ENCODE measurements at places on chromosomes 1 and 21.

- DNase-seq = peak; percentile 37
These were observed 18.4 kb upstream of the TSPAN2 start for GRCh38 chr1:115107516-115108260.

DNA sequence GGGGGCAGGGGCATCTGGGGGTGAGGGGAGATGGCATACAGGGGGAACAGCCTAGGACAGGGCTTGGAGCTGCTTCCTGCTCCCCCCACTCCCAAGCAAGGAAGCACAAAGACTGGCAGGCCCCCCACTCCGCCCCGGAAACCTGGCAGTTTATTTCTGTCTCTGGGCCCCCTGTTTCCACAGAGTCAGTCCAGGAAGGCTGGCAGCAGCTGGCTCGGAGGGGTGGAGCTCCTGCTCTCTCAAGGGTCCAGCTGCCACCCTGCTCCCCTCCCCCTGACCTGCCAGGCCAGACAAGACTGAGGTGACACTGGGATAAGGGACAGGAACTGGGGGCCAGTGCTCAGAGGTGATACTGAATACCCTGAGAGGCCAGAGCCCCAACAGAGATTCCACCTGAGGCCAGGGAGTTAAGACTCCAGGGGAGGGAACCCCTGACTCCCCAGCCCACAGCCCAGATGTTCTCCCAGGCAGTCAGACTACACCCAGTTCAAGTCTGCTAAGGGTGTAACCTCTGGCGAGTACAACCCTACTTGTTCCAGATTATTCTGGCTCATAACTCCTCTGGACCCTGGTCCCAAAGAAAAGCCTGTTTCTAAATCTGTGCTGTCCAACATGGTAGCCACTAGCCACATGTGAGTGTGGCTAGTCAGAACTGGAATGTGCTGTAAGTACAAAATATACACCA, 26.3 kb downstream of the AHDC1 start:
- DNase-seq = no peak

DNA sequence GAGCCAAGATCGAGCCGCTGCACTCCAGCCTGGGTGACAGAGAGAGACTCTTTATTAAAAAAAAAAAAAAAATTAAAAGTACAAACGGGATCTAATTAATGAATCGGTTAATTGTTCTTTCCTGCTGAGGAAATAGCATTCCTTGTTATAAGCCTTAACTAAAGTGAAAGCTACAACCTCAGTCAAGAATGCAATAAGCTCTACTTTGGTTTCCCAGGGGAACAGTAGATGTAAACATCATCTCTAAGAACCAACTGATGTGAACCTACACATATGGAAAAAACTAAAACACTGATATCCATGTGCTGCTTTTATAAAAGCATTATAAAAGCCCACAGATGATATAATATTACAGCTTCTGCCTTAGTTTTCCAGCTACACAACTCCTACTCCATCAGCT, 41.9 kb downstream of the LPGAT1 start:
- peak; percentile 22 for DNase-seq

GRCh38 chr1:239956263-239956662, 135.4 kb upstream of the FMN2 start:
- no peak for DNase-seq

DNA sequence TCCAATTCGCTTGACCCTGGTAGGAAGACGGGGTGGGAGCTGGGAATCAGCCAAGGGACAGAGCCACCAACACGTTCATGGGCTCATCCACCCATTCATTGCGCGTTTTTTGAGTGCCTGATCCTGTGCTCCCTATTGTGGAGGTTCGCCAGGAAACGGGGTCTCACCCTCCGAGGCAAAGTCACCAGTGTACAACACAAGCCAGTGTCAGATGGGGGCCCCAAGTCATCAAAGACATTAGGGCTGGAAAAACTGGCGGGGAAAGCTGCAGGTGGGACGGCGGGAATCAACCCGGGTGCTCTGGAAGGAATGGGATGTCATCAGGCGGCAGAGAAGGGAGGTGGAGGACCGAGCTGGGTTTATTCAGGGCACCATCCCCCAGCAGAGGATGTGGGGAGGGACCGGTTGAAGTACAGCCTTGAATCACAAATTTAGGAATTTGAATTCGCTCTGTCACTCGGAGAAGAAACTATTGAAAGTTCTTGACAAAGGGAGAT, 667 bp upstream of the NID1 start:
- no peak for DNase-seq

DNA sequence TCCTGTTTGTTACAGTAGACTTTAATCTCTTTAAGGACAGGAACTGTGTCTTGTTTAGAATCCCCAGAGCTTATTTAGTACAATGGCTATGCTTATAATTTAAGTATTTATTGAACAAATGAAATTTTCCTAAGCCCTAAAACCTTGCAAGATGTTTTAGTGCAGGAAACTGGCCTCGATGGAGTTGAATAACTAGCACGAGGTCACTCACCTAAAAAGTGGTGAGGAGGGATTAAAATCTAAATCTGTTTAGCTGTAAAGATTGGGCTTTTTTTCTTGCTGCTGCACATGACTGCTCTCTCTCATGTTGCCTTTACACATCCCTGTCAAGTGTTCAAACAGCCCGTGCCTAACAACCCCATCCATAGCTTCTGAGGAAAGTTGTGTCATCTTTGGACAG, 10.2 kb downstream of the NFYC start:
- no peak for DNase-seq

DNA sequence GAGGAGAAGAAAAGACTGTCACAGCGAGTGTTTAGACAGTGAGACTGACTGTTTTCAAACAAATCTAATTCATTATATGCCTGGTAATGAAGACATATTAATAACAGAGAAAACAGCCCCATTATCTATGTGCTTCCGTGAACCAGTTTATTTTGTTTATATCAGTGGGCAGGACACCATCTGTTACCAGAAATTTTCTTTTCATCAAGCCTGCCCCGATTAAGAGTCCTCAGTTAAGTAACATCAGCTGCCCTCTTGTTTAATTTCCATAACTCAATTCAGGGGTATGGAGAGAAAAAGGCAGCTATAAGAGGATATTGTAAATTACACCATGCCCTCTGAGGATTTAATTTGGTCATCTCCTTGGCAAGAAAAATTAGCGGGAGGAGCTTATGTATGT, 94.0 kb downstream of the TMEM200B start:
- DNase-seq = no peak

DNA sequence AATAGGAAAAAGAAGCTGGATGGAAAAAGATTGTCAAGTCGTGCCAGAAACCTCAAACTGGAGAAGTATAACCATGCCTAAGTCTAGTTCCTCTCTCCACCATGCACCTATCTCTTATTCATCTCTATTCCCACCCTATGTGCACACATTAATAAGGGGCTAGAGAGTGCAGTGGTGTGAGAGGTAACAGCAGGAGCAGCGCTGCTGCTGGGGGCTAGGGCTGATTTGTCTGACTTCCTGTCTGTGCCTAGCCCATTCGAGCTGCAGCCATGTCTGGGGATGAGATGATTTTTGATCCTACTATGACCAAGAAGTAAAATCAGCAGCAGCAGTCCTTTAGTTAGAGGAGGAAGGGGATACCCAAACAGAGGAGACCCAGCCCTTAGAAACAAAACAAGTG, 43.0 kb downstream of the TRIM33 start:
- no peak for DNase-seq

- DNase-seq = no peak
These were observed 52.7 kb downstream of the AGPAT3 start for GRCh38 chr21:43917515-43918384.

- peak; percentile 92 for DNase-seq
These were observed at the start of gene NDUFS5 for GRCh38 chr1:39026051-39026865. Gene NDUFS5, plus strand, starts transcription at chr1:39026350. Its CDS starts 2,375 bp downstream, at chr1:39028725.

- peak; percentile 68 for DNase-seq
These were observed 11.8 kb downstream of the NPHP4 start for GRCh38 chr1:5980314-5981008.

DNA sequence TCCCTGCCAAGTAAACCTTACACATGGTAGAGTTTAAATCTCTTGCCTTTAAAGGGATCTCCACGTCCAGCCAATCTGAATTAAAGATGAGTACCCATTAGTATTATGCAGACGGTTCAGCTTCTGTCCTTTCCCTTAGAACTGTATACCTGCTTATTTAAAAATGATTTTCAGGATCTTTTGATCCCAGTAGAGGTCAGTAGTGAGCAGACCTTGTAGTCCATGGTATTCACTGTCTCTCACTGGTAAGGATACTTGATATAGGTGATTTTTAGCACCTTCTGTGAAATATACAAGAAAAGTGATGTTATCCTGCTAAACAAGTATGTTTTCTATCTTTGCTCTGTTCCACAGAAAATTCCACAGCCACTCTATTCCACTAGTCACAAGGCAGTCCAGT, 1211.6 kb upstream of the ADGRL4 start:
- DNase-seq = peak; percentile 53

DNA sequence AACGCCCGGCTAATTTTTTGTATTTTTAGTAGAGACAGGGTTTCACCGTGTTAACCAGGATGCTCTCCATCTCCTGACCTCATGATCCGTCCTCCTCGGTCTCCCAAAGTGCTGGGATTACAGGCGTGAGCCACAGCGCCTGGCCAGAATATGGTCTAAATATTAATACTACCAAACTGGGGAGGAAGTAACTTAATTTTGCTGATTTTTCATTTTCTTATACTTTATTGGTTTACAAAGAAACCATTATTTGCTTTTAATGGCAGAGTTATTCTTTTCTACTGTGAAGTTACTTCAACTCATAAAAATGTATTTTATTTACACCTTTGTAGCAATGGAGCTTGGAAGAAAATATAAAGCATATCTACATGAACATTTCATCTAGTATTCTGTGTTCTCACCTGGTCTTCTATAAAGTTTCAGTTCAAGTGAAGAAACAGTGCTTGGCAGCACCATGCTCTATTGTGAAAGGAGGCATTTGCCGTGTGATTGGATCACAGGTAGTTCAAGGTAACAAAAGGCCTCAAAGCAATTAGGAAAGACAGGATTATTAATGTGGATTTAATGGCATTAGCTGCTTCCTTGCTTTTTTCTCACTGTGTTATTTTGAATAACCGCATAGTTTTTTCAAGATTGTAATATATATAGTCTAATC, 13.6 kb downstream of the GBP1 start:
- no peak for DNase-seq

GRCh38 chr1:52179073-52179472, 37.2 kb downstream of the ZFYVE9 start:
- DNase-seq = no peak

GRCh38 chr1:160548960-160549664, 26.1 kb upstream of the SLAMF6 start:
- no peak for DNase-seq

GRCh38 chr1:156740237-156740740, 599 bp downstream of the MRPL24 start:
- DNase-seq = no peak

DNA sequence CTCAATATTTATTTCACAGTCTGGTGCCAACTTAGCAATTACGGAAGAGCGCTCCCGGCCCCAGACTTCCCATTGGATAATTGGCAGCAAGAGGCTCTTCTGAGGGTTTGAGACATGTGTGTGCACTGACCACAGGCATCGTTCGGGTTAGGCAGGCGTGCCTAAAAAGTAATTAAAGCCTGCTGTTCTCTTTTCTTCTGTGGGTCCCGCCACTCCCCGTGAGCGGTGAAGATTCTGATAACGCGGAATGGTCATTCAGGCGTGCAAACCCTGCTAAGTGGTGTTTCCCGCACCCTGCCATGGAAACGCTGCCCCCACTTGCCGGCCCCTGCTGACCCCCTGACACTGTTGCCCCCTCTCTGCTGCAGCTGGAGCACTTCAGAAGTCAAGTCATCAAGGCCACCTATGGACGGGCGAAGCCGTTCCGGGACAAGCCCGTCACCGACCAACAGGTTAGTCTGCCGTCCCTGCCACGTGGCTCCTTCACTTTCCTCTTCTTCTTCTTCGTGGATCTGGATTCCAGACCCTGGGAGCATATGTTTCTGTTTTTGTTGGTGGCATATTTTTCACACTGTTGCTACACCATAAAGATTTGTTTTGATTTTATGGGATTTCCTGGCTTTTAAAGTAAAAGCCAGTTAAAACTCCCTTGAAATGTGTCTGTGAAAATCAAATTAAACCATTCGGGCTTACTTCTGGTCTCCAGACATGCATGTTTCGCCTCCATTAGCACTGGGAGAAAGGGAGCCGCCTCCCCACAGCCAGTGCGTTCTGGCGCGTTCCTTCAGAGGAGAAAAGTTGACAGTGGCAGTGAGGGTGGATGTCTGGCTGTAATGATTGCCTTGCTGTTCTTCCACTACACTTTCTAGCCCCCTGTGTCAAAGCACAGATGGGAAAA, 79.9 kb downstream of the FHAD1 start:
- DNase-seq = peak; percentile 90

DNA sequence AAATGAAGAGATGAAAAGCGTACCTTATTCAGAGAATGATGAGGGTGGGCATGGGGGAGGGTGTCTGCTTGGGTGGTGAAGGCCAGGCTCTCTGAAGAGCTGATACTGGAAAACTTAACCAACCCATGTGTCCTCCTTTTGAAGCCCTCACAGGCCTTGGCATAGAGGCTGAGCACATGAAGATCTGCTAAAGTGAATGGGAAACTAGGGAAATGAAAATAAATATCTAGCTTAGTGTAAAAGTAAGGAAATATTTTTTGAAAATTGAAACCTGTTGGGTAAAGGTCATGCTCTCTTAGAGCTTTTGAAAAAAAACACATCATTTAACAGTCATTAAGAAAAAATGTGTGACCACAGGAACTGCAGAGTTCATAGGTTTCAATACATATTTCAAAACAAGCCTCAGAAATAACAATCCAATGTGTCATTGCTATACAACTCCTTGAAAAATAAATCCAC, 40.5 kb upstream of the RALGPS2 start:
- peak; percentile 94 for DNase-seq

DNA sequence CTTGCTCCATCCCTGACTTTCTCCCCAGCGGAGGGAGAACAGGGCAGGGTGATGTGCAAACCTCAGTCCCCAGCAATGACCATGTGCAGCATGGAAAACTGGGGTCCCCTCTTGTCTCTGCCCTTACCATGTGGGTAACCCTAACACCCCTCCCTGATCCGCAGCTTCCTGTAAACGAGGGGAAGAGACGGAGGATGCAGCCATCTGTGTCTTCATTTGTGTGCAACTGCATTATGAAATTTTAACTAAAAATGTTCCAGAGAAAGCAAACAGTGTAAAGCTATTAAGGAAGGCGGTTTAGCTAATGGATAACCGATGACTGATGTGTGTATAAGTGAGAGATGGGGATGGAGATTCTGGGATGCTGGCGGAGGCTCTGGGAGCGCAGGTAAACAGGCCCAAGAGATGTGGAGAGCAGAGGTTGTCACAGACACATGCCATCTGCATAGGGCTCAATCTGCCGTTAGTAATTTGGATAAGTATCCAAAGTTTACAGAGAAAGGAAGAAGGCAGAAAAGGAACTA, 206.6 kb downstream of the DSCAM start:
- DNase-seq = no peak

All from fibroblast of skin of right quadriceps (primary cell).